ENCODE measurements at places on chromosomes 4 and X.

DNA sequence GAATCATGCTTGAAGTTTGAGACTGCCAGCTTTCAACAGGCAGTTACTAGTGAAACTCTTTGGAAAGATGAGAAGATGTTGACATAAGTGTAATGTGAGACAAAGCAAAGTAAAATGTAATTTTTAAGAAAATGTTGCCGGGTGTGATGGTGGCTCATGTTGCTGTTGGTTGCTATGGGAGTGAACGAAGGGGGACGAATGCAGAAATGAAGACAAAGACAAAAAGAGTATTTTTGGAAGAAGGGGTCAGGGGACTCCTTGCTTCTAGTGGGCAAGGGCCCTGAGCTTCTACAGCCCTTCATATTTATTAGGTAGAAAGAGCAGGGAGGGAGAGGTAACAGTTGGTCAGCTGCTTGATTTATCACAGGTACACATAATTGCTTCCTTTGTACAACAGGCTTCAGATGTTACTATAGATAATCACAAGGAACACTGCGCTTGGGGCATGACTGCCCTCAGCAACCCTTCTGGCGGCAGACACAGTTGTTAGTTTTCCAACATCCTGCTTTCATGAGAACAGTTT, 11.9 kb upstream of the UGDH start:
- no peak for DNase-seq

DNA sequence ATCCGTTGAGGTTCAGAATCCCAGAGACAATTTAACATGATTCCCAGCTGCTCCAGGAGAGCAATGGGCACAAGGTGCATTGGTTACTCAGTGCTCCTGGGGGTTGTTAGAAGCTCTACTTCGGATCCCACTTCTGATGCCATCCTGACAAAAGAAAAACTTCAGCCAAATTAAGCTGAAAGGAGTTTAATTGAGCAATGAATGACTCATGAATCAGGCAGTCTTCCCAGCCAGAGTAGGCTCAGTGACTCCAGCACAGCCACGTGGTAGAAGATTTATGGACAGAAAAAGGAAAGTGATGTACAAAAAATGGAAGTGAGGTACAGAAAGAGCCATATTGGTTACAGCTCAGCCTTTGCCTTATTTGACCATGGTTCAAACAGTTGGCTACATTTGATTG, 95.7 kb downstream of the PWWP3B start:
- no peak for DNase-seq

DNA sequence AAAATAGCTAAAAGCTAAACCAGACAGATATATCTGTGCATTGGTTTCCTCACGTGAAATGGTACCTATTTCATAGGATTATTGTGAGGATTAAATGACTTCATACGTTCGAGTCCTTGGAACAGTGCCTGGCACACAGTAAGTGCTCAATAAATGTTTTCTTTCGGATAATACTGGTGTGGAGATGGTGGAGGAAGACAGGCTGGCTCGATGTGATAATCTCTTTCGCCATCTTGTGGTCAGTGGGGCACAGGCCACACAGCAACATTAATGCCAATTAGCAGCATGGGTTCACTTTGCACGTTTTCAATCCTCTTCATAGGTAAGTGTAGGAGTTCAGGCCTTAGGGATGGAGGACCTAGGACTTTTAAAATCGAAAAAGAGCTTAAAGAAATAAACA, 9.3 kb downstream of the PAGE4 start:
- DNase-seq: no peak

DNA sequence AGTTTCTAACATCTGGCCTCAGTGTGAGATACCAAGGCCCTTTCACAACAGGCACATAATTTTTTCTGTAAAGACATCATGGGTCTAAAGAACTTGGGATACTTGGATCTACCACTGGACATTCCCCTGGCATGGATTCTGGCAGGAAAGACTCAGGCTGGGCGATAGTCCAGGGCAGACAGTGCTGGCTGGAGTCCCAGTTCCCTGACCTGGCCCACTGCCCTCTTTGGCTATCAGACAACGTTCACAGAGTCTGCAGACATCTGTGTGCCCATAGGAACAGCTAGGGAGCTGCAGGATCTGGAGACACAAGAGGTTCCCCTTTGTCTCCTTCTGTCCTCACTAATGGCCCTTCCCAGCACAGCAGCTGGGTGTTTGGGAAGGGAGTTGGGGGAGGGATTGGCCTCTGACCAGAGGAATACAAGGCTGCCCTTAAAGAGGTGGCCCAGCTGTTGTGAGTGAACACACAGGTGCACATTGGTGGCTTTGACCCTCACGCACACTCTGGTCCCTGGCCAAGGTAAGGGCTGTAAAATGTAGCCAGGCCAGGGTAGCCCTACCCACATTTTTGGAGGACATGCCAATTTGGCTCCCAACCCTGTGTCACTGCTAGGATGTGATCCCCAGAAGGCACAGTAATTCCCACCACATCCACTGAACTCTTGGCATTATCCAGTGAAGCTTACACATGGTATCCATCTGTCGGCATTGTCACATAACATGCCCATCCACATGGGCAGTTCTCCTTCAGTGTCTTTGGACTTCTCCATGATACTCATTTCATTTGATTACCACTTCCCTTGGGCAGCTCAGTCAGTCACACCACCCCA, 72.3 kb downstream of the SOX3 start:
- DNase-seq: no peak

GRCh38 chr4:138659812-138660316, 355.7 kb upstream of the NOCT start:
- no peak for DNase-seq

GRCh38 chr4:6594341-6594740, 19.4 kb downstream of the MAN2B2 start:
- no peak for DNase-seq

GRCh38 chrX:23884427-23885024, 23.2 kb downstream of the APOO start:
- no peak for DNase-seq

GRCh38 chrX:107541244-107541643, 87.1 kb upstream of the PRPS1 start:
- no peak for DNase-seq

DNA sequence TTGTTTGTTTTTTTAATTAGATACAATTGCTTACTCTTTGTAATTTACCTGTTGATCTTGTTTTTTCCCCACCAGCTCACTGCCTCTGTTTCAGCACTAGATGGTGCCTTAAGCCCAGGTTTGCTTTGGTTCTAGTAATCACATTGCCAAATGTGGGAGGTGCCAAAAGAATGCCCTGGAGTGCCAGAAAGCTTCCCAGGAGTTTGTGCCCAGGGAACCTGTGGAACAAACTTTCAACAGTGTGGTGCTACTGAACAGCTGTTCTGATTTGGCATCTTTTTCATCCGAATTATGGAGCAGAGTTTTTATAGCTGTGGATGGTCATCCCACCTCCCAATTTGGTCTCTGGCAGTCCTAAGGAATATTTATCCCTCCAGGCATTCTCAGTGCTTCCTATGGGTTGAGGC, 1000.7 kb downstream of the STIM2 start:
- DNase-seq: peak; percentile 7

- peak; percentile 74 for DNase-seq
Observed at GRCh38 chrX:85243761-85244449, at the start of the genes SATL1 and ZNF711. Gene SATL1 (minus strand): TSS chrX:85243779. CDS start chrX:85108968, 134,811 bp downstream. Gene ZNF711 (plus strand): TSS chrX:85243991. CDS start chrX:85247573, 3,582 bp downstream.

- peak; percentile 25 for DNase-seq
Observed at GRCh38 chr4:96164814-96165351, 325.0 kb downstream of the PDHA2 start.

DNA sequence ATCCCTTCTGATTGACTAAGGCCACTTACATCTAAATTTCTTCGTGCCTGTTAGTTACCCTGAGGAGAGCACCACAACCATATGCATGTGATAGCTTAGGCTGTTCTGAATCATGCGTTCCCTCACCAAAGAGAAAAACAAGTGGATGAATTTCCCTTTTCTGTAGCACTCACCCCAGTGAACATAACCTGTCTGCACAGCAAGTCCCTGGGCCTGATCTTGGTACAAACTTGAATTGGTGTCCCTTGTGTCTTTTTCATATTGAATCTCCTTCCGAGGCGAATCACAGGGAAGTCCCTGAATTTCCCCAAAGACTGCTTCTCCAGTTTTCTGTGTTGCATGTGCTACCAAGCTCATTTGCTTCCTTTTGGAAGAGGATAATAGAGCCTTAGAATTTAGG, 100.4 kb downstream of the KLHL8 start:
- DNase-seq: no peak

GRCh38 chrX:150005027-150005426, 66.7 kb upstream of the EOLA2 start:
- no peak for DNase-seq

DNA sequence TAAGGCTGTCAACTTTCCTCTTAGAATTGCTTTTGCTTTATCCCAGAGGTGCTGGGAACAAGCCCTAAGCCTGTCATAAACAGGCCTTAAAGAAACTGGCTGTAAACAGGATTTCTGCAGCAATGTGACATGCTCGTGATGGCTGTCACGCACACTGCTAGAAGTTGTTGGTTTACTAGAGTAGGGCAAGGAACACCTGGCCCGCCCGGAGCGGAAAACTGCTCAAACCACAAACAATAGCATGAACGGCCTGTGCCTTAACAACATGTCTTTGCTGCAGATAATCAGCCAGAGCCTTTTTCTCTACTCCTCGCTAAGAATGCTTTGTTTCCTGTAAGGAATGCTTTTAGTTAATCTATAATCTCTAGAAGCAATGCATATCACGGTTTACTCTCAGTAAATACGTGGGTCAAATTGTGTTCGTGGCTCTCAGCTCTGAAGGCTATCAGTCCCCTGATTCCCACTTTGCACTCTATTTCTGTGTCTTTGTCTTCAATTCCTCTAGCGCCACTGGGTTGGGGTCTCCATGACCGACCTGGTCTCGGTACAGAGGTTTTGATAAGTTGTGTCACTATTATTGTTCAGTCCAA, 318.3 kb downstream of the GLUD2 start:
- no peak for DNase-seq
